ENCODE measurements at places on chromosomes 13 and 19.

GRCh38 chr13:44263751-44264620, 109.6 kb upstream of the SERP2 start:
- DNase-seq: no peak

- no peak for DNase-seq
Measured at GRCh38 chr19:29893606-29894284, 48.3 kb upstream of the URI1 start.

DNA sequence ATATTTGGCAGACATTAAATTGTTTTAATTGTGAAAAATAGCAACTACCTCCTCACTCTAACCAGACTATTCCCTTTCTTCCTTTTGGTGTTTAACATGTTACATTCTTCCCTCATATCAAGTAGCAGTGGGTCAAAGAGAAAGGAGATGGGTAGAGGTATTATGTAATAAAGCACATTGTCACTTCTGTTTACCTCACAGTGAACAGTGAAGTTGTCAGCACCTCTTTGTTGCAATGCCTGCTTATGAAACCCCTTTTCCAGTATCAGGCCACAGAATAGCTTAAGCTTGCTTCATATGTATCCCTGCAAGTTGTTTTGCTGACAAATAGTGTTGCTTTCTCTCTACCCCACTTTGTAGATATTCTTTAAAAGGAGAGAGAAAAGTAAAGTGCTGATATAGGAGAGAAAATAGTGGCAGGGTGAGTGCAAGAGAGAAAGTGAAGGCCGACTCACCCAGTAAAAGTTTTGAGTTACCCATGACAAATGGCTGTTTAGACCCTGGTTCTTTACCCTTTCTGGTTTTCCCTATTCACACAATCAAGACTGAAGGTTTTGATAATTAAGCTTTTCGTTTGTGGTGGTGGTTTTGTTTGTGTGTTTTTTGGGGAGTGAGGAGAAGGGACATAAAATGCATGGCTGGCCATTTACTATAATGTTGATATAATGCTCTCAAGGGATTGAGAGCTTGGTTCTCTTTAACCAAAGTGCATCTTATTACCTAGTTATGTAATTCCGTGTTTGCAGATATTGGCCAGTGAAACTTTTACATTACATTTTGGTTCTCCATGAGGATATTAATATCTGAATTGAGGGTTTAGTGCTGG, 3.7 kb downstream of the ITM2B start:
- DNase-seq: no peak

- no peak for DNase-seq
Measured at GRCh38 chr13:75788481-75788981, 152.4 kb downstream of the LMO7 start.

- no peak for DNase-seq
Measured at GRCh38 chr13:98738213-98738612, 14.3 kb downstream of the SLC15A1 start.

DNA sequence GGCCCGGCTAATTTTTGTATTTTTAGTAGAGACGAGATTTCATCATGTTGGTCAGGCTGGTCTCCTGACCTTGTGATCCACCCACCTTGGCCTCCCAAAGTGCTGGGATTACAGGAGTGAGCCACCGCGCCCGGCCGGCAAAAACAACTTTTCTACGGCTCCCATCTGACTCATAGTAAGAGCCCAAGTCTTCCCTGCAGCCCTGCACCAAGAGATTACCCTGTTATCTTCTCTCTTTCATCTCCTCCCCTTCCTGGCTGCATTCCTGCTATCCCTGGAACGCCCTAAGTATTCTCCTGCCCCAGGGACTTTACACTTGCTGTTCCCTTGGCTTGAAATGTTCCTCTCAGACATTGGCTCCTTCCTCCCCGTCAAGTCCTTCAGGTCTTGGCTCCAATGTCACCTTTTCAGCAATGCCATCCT, 6.6 kb downstream of the AP2S1 start:
- DNase-seq: no peak

DNA sequence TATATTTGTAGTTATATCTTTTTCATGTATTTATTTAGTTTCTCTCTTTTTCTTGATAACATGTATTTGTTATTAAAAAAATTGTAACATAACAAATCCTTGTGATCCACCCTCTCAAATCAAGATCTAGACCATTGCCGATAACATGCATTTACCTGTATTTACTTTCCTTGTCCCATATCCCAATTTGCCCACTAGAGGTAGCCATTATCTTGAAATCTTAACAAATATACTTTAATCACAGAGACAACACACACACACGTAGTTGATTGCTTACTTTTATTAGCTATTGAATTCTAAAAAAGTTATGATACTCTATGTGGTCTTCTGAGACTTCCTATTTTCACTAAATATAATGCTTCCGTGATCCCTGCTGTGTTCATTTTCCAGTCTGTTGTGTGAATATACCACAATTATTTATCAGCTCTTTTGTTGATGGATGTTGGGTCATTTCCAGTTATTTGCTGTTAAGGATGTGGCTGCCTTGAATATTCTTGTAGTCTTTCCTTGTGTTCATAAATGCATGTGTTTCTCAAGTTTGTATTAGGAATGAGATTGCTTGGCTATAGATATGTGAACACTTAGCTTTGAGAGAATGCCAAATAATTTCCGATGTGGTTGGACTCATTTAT, 31.3 kb upstream of the ZMYM2 start:
- DNase-seq: no peak

DNA sequence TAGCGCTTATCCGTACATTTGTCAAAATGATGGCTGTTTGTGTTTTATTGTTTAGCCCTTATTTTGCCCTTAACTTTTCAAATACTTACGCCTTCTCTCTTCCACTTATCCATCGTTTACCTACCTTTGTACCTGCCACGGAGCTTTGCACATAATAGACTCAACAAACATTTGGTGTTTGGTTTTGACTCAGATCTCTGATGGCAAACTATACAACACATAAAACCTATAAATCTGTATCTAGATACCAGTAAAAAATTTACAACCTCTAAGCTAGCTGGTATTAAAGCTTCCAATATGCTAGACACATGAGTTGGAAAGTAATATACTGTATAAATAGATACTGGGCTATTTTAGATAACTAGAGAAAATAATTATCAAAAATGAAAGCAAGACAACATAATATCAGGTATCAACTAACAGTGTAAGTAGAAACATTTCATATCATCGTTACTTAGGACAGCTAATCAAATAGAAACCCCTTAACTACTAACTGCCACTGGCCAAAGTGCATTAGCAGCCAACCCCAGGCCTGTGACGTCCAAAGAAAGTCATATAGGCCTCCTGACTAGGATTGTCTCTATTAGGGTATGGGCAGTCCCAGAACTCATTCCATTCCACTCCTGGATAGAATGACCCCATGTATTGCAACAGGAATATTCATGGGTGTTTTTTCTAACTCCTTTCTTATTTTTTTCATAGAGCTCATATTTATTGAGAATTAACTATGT, 53.8 kb downstream of the KCTD12 start:
- DNase-seq: no peak

DNA sequence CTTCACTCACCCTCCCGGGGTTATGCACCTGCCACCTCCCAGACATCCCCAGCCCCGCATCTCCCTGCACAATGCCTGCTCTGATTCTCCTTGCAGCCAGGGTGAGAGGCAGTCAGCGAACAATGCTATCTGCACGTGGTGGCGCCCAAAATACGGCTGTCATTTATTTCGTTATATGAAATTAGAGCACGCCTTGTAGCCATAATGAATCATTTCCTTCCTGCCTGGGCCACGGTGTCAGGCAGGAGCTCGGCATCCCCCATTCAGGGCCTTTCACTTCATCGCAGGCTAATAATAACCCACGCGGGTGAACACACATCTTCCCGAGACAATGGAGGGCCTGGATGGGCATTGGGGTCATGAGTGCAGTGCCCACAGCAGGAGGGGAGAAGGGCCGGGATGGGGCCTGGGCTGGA, 143.8 kb upstream of the ZNF507 start:
- no peak for DNase-seq

GRCh38 chr19:54352546-54352945, 12.2 kb downstream of the LAIR1 start:
- DNase-seq: no peak
